NCI-H1417 treated with DMSO at 0.1 percent for 48 hours (cell line): ENCODE measurements at places on chromosomes 11 and 22.
A peak's percentile ranks its signal among the peaks of the same experiment; 100 is the strongest.

- DNase-seq = no peak
Measured at GRCh38 chr11:65872586-65873317, at the start of gene EFEMP2. Gene EFEMP2 (minus strand): TSS chr11:65872800. CDS start chr11:65872354, 446 bp downstream.

DNA sequence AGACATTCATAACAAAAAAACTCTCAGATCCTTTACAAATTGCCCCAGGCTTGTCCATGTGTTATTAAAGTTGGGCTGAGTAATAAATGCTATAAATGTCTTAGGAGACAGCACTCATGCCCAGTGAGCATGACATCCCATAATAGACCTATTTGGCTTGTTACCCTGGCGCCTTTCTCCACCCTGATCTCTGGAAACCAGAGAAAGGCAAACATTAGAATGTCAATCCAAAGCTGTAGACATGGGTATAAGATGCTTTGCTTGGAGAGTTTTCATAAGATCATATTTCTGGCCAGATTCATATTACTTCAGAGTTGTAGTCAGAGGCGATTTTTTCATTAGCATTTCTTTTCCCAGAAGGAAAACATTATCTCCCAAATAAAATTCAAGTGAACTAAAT, 161.3 kb upstream of the UBASH3B start:
- no peak for DNase-seq

GRCh38 chr11:15157181-15157580, 42.5 kb downstream of the INSC start:
- no peak for DNase-seq

- DNase-seq = no peak
Measured at GRCh38 chr11:114027391-114027790, 32.1 kb upstream of the ZBTB16 start.

GRCh38 chr11:61601512-61601911, 20.6 kb upstream of the SYT7 start:
- DNase-seq = no peak

DNA sequence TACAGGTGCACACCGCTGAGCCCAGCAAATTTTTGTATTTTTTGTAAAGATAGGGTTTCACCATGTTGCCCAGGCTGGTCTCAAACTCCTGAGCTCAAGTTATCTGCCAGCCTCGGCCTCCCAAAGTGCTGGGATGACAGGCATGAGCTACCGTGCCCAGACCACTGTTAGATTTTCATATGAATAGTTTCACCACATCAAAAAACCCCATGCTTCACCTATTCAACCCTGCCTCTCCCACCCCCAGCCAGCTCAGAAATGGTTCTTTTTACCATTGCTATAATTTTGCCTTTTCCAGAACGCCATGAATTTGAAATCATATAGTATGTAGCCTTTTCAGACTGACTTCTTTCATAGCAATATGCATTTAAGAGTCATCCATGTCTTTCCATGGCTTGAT, 37.9 kb downstream of the CDPF1 start:
- no peak for DNase-seq

DNA sequence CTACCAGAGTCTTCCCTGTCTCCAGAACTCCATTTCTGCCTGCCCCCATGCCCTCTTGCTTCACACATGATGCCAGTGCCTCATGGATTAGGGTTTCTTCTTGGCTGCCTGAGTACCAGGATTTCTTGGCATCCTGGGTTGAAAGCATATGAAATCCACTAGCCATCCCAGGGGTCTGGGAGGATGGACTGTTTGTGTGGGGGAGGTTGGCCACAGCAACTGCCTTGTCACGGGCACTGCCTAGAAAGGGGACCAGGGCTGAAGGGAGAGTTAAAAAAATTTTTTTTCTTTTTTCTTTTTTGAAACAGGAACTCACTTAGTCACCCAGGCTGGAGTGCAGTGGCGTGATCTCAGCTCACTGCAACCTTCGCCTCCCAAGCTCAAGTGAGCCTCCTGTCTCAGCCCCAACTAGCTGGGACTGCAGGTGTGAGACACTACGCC, 4.2 kb downstream of the USP35 start:
- DNase-seq = no peak

DNA sequence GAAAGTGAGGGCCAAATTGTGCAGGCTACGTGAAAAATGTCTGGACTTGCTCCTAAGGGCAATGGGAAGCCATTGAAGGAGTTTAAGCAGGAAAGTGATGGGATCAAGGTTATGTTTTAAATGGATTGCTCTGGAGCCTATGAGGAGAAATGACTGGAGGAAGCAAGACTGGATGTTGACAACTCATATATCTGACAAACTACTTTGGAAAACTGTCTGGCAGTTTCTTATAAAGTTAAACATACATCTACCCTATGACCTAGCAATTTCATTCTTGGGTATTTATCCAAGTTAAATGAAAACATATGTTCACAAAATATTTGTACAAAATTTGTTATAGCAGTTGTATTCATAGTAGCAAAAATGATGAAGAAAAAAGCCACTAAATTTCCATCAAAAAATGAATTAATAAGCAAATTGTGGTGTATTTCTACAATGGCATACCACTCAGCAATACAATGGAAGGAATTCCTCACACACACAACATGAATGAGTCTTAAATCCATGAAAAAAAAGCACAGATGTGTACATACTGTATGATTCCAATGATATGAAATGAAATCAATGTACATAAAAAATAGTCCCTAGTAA, 24.1 kb downstream of the FZD4 start:
- DNase-seq = no peak

GRCh38 chr22:46309526-46310085, 12.9 kb downstream of the GTSE1 start:
- no peak for DNase-seq

DNA sequence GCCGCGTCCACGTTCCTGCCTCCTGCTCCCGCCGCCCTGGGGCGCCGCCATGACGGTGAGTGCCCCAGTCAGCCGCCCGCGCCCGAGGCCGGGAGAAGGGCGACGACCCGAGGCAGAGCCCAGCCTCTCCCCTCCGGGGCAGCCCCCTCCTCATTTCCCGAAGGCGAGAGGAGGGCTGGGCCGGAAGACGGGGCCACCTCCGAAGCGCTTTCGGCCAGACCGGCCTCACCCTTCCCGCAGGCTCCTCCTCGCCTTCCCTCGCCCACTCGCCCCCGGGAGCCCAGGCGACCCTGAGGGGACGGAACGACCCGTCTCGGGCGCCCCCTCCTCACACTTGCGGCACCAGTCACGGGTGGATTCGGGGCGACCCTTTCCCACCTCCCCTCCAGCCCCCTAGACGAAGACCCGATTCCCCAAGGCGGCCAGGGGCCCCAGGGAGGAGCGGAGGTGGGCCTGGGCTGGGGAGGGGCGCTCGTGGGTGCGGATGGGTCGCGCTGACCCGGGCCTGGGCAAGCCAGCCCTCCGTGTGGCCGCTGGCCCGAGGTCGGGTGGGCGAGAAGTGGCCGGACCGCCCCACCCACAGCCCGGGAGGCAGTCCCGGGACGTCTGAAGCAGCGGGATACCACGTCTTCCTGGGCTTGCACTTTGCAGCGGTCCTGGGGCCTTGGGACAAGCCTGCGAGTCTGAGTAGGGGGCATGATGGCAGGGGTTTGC, 49.7 kb downstream of the TRIOBP start:
- DNase-seq = no peak

DNA sequence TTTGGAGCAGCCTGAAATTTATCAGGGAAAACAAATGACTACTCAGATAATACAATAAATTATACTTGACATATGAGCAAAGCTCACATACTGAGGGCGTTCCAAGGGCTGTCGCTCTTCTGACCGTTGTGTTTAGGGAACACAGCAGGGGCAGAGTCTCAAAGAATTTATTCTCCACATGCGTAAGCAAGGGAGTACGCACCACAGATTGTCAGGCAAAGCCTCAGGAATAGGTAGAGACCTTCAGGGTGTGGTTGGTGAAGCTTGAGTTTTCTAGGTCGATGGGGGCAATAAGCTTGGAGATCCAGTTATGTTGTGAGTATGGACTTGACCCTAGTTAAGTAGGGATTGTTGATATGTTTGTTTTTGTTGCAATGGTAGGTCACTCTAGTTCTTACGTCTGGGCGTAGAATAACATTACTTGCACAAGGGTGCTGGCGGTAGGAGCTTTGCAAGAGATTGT, 830 bp downstream of the ACAT1 start:
- DNase-seq = no peak

DNA sequence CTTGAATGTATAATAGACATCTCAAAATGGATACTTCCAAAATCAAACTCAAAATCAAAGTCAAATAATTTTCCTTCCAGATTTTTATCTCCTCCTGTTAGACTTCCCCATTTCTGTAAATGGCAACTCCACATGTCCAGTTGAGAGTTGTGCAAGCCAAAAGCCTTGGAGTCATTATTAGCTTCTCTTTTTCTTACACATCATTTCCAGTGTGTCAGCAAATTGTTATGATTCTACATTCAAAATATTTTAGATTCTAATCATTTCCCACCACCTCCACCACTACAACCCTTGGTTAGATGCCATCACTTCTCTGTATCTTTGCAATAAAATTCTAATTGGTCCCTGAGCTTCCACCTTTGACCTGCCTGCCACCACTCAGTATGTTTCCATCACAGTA, 155.7 kb downstream of the CNTN5 start:
- DNase-seq = no peak

DNA sequence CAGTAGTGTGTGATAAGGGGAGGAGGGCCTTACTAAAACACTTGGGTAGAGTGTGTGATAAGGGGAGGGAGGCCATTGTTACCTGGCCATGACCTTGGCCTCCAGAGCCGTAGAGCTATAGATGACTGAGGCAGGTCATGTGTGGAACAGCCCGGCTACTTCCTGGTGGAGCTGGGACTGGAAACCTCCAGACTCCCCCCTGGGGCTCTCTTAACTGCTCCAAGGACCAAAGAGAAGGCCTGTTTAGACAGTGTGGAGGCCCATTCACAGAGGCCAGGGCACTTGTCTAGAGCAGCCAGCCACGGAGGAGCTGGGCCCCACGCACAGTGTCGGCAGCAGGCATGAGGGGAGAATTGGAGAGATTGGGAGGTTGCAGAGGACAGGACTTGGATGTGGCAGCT, 12.5 kb upstream of the MICALL1 start:
- no peak for DNase-seq

DNA sequence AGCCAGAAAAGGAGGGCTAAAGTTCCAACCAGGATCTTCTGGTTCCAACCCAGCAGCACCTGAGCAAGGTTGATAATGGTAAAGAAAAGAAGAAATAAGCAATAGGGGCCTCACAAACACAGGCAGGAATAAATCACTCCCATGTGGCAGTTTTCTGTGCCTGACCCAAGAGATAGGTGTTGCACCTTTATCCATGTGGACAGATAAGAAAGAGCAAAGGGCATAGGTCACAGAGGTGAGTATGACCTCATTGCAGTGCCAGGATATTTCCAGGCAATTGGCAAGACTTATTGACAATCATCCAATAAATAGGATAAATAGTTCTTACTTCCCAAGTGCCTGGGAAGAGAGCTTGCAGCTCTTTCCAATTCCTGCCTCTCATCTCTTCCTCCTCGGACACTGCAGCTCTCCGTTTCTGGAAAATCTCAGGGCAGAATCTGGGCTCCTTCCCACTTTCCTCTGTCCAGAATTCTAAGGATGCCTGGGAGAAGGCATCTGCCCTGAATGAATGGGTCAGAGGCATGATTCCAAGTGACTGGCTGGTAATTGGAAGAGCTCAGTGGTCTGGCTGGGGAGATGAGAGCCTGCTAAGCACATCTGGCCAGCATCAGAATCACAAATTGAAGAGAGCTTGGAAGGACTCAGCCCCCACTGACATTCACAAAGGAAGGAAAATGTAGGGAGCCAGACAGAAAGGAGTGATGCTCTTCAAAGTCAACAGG, 14.5 kb upstream of the LRRC55 start:
- no peak for DNase-seq

DNA sequence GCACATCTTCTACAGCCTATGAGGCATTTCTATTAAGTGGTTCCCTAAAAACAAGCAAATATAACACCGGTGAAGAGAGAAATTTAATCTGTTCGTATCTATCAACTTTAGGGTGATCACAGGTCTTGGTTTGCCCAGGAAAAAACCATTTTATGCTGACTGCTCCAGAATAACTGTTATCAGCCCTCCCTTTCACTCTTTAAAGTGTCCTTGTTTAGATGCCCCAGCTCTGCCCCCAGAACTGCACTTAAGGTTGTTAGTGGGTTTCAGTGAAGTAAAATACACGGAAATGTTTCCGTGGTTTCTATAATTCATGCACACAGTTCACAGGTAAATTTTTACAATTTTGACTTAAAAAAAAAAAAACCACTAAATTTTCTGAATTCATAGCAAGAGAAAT, 70.0 kb downstream of the NARS2 start:
- no peak for DNase-seq

DNA sequence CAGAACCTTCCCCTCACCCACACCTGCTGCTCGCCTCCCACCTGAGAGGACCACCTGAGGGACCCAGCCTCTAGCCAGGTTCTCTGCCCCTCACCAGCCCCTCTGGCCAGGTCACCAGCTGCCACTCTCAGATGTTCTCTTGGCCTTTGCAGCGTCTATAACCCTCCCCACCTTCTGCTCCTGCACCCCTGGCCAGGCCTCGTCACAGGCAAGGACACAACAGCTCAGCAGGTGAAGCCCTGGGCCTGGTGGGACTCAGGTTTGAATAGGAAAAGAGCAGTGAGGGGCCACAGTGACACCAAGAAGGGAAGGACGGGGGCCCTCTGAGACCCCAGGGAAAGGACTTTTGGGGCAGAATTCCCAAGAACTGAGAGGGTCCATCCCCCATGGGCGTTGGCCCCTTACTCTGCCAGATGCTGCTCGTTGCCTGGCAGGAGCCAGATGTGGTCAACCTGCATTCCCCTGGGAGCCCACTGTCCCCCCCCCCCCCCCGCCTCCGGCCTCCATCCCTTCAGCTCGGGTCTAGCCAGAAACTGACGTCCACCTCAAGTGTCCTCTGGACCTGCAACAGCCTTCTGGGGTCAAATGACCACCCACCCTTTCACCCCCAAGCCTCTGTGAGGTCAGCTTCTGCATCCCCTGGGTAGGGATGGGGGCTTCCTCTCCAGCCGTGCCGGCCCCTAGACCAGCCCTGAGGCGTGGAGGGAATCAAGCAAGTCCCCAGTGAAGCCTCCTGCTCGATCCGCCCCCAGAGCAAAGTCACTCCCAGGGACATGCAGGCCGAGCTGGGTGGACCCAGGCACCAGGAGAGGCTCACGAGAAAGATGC, 28.7 kb downstream of the SBF1 start:
- no peak for DNase-seq

- DNase-seq = no peak
Measured at GRCh38 chr11:44814881-44815592, 88.3 kb downstream of the TSPAN18 start.

DNA sequence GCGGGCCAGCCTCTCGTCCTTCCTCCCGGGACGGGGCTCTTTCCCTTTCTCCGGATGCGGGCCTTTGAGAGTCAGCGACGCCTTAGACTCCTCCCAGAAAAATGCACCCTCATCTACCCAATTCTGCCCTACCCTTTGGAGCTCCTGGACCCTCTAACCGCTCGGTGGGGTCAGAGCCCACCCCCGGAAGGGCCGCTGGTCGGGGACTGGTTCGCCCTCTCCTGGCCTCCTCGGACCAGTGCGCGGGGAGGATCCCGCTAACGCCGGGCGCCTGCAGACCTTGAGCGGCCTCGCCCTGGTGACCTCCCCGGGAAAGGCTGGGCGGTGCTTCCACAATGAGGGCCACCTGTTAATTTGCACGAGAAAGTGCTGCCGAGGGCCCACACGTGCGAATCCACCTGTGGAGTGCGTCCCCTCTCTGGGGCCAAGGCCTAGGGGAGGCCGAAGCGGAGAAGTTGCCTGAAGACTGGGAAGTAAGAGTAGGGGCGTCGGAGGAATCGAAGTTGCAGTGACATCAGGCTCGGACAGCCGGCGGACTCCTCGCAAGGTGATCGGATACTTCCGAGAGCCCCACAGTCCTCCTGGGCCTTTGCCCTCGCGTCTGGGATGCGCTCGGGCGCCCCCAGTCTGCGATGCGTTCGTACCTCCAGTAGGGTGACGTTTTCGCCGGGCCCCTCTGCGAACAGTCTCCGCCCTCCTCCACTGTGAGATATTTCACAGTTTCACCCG, 61.5 kb downstream of the ENDOD1 start:
- peak; percentile 73 for DNase-seq

GRCh38 chr11:63862923-63863322, 24.0 kb downstream of the MARK2 start:
- peak; percentile 16 for DNase-seq
